ENCODE measurements at places on chromosomes 5 and 9.

GRCh38 chr9:129783516-129784361, 19.2 kb upstream of the TOR1B start:
- peak; percentile 78 for DNase-seq

DNA sequence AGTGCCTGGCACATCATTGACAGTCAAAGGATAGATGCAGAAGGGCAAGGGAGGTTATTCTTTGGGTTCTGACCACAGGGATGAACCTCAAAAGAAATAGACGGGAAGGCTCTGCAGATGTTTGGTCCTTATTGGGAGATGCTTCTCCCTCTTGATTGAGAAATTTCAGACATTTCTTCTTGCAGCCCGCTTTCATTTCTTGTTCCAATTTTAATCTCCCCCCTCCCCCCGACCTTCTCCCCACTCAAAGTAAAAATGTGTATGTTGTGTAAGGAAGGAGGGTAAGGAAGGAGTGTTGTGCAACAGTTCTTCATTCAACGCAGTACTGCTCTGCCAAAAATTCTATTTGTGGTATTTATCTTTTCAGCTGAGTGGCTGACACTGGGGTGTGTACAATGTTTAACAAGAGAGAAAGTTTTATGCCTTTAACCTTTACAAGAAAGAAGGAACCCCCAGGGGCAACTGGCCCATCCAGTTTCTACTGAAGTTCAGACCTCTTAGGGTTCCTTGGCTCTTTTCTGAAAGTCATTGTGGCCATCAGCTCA, 46.3 kb upstream of the TNFSF15 start:
- no peak for DNase-seq

- DNase-seq: no peak
These were observed 2357.8 kb downstream of the MAT2B start for GRCh38 chr5:165863239-165863638.

DNA sequence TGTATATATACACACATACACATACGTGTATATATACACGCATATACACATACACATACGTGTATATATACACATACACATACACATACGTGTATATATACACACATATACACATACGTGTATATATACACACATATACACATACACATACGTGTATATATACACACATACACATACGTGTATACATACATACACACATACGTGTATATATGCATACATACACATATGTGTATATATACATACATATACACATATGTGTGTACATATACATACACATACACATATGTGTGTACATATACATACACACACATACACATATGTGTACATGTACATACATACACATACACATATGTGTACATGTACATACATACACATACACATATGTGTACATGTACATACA, 82.6 kb downstream of the SYK start:
- DNase-seq: no peak

GRCh38 chr5:106766916-106767315, 903.8 kb downstream of the EFNA5 start:
- no peak for DNase-seq

GRCh38 chr9:132055756-132056155, 23.9 kb downstream of the MED27 start:
- DNase-seq: no peak

DNA sequence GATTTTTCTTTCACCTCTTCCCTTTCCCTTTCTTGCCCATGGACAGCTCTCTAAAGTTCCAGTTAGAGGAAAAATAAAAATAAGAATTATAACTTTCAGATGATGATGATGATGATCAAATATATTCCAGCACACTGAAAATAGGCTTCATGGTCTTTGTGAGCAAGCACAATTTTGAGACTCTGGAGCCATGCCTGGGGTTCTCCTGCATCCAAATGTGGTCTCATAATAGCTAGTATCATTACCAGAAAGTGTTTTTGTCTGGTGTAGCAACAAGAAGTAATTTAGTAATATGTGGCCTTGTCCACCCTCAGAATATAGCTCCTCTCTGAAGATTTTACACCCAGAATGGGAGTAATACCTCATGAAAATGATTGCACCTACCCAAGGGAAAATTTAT, 150.4 kb downstream of the SNCAIP start:
- no peak for DNase-seq

DNA sequence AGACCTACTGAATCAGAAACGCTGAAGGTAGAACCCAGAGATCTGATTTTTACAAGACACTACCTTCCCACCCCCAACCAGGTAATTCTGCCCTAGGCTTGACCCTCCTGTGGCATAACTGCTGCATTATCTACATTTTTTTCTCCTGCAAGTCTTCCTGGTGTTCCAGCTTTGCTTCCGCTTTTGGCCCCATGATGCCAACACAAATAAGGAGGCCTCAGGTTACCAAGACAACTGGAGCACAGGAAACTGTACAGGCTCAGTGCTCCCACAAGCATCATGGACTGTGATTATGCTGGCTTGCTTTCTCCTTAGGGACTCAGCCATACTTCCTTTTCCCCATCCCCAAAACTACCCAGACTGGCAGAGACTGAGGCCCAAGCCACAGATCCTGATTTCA, 6.6 kb upstream of the MSMP start:
- DNase-seq: peak; percentile 28

- DNase-seq: no peak
These were observed 250.1 kb downstream of the FAM170A start for GRCh38 chr5:119879446-119879845.

- DNase-seq: no peak
These were observed 1.2 kb downstream of the CARD6 start for GRCh38 chr5:40842351-40842750.
